Fibroblast of gingiva (primary cell): ENCODE measurements at places on chromosomes 11 and 22.

- DNase-seq = no peak
These were observed 6.3 kb downstream of the CABP7 start for GRCh38 chr22:29726106-29726505.

DNA sequence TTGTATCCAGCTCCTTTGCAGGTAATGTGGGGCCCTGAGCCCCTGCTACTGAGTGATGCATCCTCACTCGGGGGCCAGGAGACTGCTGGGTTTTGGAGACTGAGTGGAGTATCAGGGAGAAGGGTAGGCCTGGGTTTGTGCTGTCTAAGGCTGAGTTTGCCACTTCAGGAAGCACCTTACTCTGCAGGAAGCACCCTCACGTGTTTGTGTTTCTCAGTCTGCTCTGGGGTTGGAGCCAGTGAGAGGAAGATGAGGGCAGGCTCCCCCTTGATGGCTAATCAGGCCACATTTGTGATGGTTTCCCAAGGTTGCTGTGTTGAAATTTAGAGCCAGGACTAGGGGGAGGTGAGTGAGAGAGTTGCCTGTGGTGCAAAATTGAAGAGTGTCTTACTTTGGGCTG is 13.7 kb upstream of the THY1 start:
- no peak for DNase-seq

DNA sequence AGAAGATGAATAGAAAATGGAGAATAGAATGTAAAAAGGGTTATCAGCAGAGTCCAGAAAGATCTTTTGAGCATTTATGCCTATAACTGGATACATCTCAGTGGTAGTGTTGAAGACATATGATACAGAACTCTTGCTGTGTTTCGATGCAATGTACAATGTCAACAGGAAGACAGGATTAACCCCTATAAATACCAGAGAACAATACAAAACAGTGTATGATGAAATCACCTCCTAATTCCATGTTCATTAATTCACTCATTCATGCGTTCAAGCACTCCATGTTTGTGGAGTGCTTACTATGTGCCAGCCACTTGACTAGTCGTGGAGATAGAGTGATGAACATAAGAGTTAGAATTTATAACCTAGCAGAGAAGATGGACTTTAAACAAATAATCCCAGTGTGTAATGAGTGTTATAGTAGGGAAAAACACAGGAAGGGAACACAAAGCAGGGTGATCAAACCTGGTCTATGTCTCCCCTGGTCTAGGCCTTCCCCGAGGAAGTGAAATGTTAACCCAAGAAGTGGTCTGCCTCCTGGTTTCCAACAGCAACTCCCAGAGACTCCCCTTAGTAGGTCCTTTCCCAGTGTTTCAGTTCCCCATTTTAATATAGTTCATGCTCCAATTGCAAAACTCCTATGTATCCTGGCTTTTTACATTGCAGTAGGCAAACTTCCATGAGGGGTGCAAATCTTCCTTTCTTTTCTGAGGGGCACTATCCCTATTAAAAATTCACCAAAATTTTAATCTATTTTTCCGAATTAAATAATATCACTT is 9.1 kb upstream of the SESN3 start:
- no peak for DNase-seq

DNA sequence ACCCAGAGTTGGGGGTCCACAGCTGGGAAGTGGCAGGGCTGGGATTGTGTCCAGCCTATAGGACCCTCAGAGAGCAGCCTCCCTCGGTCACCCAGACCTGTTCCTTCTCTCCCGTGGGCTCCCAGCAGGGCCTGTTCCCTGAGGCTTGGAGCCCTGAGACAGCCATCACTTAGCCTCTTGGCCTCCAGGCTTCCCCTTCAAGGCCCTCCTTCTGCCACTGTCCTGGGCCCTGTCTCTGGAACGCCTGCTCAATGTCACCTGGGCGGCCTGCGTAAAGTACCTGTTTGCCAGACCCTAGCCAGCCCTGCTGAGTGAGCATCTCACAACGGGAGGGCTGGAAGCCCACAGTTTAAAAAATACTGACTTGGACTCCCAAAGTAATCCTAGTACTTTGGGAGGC is 6.5 kb downstream of the MGAT3 start:
- no peak for DNase-seq

GRCh38 chr11:122751292-122752070 is 86.8 kb upstream of the CRTAM start:
- DNase-seq = no peak
